Naive thymus-derived CD8-positive, alpha-beta T cell (primary cell): ENCODE measurements at places on chromosomes 5 and 9.
A peak's percentile ranks its signal among the peaks of the same experiment; 100 is the strongest.

GRCh38 chr9:131277910-131278701, 1.8 kb upstream of the FAM78A start:
- peaks cover 30% of the 10 kb centered on the region for H3K36me3 ChIP-seq
- peak overlapping the region; percentile 93 for H3K4me3 ChIP-seq
- no peaks in the 10 kb centered on the region for H3K27me3 ChIP-seq
- peak overlapping the region; percentile 95 for H3K27ac ChIP-seq
- peak; percentile 50 for DNase-seq

DNA sequence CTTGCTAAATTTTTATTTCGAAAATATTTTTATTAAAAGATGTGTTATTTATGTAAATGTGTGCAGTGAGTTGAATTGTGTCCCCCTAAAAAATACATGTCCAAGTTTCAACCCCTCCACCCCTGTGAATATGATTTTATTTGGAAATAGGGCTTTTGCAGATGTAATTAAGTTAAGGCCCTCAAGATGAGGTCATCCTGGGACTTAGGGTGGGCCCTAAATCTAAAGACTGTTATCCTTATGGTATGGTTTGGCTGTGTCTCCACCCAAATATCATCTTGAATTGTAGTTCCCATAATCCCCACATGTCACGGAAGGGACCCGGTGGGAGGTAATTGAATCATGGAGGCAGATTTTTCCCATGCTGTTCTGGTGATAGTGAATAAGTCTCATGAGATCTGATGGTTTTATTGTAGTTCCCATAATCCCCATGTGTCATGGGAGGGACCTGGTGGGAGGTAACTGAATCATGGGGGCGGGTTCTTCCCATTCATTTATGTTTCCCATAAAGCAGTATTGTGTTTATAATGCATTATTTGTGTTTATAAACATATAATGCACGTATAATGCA, 1.5 kb upstream of the TMED7 start:
- peak overlapping the region; percentile 82 for H3K27ac ChIP-seq
- DNase-seq = no peak
- H3K27me3 ChIP-seq = no peaks in the 10 kb centered on the region
- H3K4me3 ChIP-seq = peak overlapping the region; percentile 42
- H3K4me1 ChIP-seq = peaks cover 19% of the 10 kb centered on the region

DNA sequence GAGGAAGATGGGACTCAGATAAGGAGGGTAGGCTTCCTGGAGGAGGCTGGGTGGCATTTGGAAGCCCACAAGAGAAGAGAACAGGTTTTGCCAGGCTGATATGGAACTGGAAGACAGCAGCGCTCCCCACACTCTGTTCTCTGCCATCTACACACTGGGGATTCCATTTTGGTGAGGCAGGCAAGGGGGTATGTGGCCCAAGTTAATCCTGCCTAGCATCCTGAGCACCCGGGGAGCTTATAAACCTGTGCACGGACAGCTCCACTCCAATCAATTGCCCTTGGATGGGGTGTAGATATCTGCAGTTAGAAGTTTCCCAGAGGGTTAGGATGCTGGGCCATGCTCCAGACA, 158.8 kb downstream of the MACROH2A1 start:
- no peaks in the 10 kb centered on the region for H3K4me1 ChIP-seq
- DNase-seq = no peak
- H3K36me3 ChIP-seq = no peaks in the 10 kb centered on the region
- no peak overlapping the region for H3K27ac ChIP-seq
- H3K4me3 ChIP-seq = no peak overlapping the region

GRCh38 chr9:131276891-131277286, 579 bp upstream of the FAM78A start:
- peak overlapping the region; percentile 53 for H3K27ac ChIP-seq
- DNase-seq = peak; percentile 57
- peaks cover 36% of the 10 kb centered on the region for H3K36me3 ChIP-seq
- peaks cover 25% of the 10 kb centered on the region for H3K4me1 ChIP-seq
- H3K4me3 ChIP-seq = peak overlapping the region; percentile 72

- DNase-seq = no peak
- H3K4me1 ChIP-seq = peaks cover 21% of the 10 kb centered on the region
- peaks cover 4% of the 10 kb centered on the region for H3K36me3 ChIP-seq
- H3K27ac ChIP-seq = no peak overlapping the region
- H3K27me3 ChIP-seq = peaks cover 2% of the 10 kb centered on the region
- no peak overlapping the region for H3K4me3 ChIP-seq
Observed at GRCh38 chr9:4620057-4620765, 41.9 kb upstream of the PLPP6 start.

DNA sequence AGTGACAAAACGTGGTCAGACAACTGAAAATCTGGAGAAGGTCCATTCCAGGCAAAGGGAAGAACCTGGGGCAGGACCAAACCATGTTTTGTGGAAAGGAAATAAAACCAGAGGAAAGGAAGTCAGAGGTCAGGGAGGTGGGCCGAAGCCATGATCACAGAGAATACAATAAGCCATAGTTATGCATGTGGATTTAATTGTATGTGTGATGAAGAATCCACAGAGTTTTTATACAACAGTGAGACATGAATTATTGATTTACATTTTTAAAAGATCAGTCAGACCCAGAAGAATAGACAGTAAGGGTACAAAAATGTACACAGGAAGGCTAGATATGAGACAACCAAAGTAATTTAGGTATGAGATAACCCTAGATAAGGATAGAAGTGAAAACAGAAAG, 20.8 kb downstream of the TTC33 start:
- peaks cover 35% of the 10 kb centered on the region for H3K4me1 ChIP-seq
- no peak for DNase-seq
- H3K4me3 ChIP-seq = no peak overlapping the region
- peaks cover 37% of the 10 kb centered on the region for H3K36me3 ChIP-seq

DNA sequence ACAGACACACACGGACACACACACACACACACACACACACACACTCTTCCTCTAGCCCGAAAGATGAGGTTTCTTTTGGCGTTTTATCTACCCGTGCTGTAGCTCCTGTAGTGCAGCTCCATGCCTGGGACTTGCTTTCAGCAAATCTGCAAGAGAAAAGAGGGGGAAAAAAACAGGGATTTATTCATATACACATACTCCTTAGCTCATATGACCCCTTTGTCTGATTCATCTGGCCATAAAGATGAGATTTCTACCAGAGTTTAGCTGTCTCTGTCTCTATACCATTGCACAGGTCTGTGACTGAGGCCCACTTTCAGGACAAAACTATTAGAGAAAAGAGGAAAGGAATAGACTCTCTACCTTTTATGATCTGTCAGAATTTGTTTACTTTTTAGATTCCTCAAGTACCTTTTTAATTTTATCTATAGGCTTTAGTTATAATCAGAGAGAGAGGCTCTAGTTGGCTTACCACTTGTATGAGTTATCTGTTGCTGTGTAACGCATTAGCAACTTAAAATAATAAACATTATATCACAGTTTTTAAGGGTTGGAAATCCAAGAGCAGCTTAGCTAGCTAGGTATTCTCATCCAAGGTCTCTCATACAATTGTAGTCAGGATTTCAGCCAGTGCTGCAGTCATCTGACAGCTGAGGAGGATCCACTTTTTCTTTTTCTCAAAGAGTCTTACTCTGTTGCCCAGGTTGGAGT, 14.7 kb downstream of the SNX2 start:
- H3K4me1 ChIP-seq = peaks cover 21% of the 10 kb centered on the region
- H3K27me3 ChIP-seq = no peaks in the 10 kb centered on the region
- H3K27ac ChIP-seq = no peak overlapping the region
- DNase-seq = no peak

DNA sequence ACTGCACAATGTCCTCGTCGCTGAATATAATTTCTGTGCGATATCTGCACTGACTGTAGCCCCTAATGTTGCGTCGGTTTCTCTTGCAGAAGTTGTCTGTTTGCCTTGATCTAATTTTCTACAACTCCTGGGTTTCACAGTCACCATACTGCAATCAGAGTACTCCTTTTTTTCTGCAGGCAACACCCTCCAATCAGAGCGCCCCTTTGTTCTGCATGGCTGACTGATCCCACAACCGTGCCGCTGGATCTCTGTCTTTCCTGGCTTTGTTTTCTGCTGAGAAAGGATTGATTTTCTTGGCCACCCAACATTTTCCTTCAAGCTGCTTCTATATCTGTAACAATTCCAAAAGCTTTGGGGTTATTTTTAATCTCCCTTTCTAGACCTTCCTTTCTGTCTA, 182.2 kb upstream of the SMARCA2 start:
- no peak overlapping the region for H3K27ac ChIP-seq
- no peak for DNase-seq
- no peak overlapping the region for H3K4me3 ChIP-seq
- peaks cover 3% of the 10 kb centered on the region for H3K4me1 ChIP-seq

DNA sequence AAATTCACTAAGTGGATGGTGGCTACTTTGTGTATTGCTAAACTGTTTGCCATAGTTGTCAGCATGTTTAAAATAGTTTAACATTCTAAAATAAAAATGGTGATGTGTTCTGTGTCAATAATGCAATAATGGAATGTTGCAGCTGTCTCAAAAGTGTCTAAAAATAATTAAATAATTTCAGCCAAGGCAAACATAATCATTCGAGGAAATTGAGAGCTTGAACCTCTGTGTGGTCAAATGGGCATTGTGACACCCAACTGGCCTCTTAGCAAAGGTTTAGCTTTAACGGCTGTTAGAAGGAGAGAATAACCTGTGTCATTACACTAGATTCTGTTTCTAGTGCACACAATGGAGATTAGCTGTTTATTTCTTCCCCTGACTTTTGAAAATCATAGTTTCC, 278.5 kb downstream of the TMEM167A start:
- H3K4me3 ChIP-seq = no peak overlapping the region
- no peak for DNase-seq

DNA sequence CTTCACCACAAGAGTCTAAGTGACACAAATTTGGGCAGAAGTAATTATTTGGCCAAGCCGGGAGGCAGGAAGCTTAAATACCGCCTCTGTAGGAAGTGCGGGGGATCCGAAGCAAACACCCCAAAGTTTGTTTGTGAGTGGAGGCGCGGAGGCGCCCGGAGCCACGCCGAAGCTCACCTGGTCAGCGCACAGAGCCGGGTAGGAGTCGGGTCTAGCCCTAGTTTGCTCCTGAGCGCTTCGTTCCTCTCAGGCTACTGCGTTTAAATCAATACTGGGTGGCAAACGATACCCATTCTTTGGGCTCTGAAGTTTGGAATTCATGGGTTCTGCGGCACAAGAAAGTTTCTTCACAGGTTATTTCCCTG, 855 bp downstream of the MCC start:
- no peak for DNase-seq
- H3K27me3 ChIP-seq = peaks cover 53% of the 10 kb centered on the region
- H3K4me1 ChIP-seq = peaks cover 3% of the 10 kb centered on the region
- H3K27ac ChIP-seq = no peak overlapping the region
- peak overlapping the region; percentile 72 for H3K4me3 ChIP-seq

DNA sequence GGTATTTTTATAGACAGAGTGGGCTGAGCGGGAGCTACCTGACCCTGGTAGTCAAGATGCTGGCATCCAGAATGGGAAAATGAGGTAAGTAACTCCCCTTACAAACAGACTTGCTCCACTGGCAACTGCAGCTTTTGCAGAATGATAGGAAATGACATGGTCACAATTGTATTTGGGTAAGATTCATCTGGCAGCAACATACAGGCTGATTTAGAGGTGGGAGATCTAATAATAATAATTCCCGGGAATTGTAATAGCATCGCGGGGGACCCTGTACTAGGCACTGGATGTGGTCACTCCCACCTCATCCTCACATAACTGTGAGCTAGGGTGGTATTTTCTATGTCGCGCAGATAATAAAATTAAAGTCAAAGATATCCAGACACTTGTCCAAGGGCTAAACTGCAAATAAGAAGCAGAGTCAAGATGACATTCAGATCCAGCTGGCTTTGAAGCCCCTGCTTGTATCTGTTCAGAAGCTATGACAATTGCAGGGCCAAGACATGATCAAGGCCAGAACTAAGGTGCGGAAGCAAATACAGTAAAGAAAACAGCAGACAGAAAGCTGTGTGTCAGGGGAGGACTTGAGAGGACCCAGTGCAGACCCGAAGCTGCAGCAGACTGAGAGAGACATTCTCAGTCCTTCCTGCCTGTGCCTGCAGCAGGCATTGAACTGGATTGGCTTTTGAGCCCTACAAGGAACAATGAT, 507.2 kb downstream of the BNC2 start:
- DNase-seq = no peak
- H3K27me3 ChIP-seq = peaks cover 5% of the 10 kb centered on the region
- no peaks in the 10 kb centered on the region for H3K4me1 ChIP-seq
- no peak overlapping the region for H3K27ac ChIP-seq

DNA sequence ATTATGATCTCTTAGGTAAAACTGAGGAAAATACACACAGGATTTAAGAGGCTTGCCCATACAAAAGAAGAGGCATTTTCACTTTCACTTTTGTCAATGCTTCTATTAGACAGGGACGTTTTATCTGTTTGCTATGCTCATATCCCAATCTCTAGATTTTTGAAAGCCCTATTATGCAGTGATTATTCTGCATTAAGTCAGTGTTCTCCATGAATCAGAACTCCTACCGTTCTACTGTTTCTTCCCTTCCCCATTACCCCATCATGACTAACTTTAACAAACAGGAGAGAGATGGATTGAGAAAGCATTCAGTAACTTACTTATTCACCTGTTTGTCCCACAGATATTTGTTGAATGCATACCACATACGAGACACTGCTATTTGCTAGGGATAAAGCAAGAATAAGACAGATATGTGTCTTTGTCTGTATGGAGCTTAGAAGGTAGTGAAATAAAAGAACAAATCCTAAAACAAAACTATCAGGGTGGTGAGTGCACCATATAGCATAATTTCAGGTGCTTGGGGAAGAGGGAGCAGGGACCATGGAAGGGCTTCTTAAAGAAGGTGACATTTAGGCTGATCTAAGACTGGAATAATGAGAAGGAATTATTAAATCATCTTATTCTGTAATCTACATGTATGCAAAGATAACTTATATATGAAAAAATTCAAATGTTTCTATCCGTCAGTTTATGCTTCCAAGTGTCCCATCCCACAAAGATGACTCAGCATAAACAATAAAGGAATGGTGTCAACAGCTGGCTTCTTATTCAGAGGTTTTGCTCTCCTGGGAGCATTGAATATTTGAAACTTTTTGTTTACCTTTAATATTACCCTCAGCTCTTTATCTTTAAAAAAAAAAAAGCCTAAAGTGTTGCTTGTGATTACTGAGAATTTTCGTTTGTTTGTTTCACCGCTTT, 328.1 kb downstream of the HINT1 start:
- H3K4me1 ChIP-seq = peaks cover 4% of the 10 kb centered on the region
- no peaks in the 10 kb centered on the region for H3K27me3 ChIP-seq
- peaks cover 5% of the 10 kb centered on the region for H3K36me3 ChIP-seq
- no peak for DNase-seq

GRCh38 chr5:29122306-29122705, 2071.2 kb upstream of the CDH6 start:
- no peaks in the 10 kb centered on the region for H3K27me3 ChIP-seq
- DNase-seq = no peak
- no peak overlapping the region for H3K4me3 ChIP-seq
- H3K27ac ChIP-seq = no peak overlapping the region

GRCh38 chr5:123094919-123095797, 6.1 kb downstream of the PRDM6 start:
- no peak overlapping the region for H3K4me3 ChIP-seq
- peaks cover 36% of the 10 kb centered on the region for H3K27me3 ChIP-seq
- H3K27ac ChIP-seq = no peak overlapping the region
- DNase-seq = no peak

GRCh38 chr9:136533775-136534157, 12.1 kb downstream of the NOTCH1 start:
- H3K27me3 ChIP-seq = no peaks in the 10 kb centered on the region
- DNase-seq = peak; percentile 42
- peak overlapping the region; percentile 89 for H3K27ac ChIP-seq
- peak overlapping the region; percentile 77 for H3K4me3 ChIP-seq

GRCh38 chr5:67200809-67201562, 4.4 kb upstream of the CD180 start:
- peak overlapping the region; percentile 43 for H3K4me3 ChIP-seq
- peaks cover 9% of the 10 kb centered on the region for H3K36me3 ChIP-seq
- no peaks in the 10 kb centered on the region for H3K27me3 ChIP-seq
- H3K4me1 ChIP-seq = peaks cover 96% of the 10 kb centered on the region
- DNase-seq = no peak
